NCI-H524 treated with DMSO at 0.1 percent for 48 hours (cell line): ENCODE measurements at places on chromosomes 6 and 20.

- DNase-seq = no peak
Observed at GRCh38 chr6:617456-618100, 39.3 kb downstream of the HUS1B start.

- DNase-seq = peak; percentile 36
Observed at GRCh38 chr20:62926229-62927127, at the start of gene DIDO1. Gene DIDO1 (minus strand): TSS chr20:62926505.

DNA sequence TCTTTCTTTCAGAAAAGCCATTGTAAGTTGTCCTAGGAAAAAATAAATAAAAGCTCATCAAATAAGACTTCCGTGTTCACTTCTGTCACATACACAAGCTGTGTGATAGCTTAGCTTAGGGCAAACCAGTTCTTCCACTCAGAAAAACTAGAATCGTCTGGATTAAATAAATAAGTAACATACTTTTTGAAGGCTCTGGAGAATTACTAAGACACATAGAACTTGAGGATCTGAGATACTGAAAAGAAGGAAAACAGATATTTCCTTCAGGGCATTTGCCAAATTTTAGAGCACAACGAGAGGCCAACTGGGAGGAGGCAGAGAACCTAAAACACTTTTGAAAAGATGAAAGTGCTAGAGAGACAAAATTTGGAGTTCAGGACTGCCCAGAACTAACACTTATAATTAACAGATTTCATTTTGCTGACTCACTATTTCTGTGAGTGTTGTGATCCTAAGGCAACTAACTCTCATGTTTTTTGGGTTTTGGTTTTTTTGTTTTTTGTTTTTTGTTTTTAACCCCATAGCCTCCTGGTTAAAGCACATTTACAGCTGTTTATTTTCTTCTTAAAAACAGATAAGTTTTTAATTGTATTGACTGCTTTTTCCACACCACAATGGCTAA is 38.7 kb upstream of the THEMIS start:
- DNase-seq = no peak

- DNase-seq = no peak
Observed at GRCh38 chr20:54351371-54352136, 123.8 kb upstream of the DOK5 start.

- DNase-seq = no peak
Observed at GRCh38 chr20:21182832-21183563, 57.1 kb downstream of the KIZ start.

- no peak for DNase-seq
Observed at GRCh38 chr20:9028419-9028818, 40.5 kb upstream of the PLCB4 start.

GRCh38 chr20:56423886-56424285 is 11.8 kb downstream of the CASS4 start:
- DNase-seq = no peak
